ENCODE measurements at places on chromosomes 4 and X. TPM values are rescaled to one million over a fixed set of nuclear protein-coding genes. Genes with fewer than 3 reads are reported as not detected.

UXT gene
- 187 TPM for total RNA-seq

LRAT gene
- total RNA-seq = not detected

TEX11 gene
- not detected for total RNA-seq

ETDB gene
- not detected for total RNA-seq

RIBC1 gene
- total RNA-seq = 0.53 TPM

PNMA6A gene
- 3.7 TPM for total RNA-seq

SSX7 gene
- not detected for total RNA-seq

SORCS2 gene
- 3.4 TPM for total RNA-seq

PPP4R3C gene
- total RNA-seq = not detected

ADH6 gene
- total RNA-seq = not detected

TMEM131L gene
- total RNA-seq = 6.1 TPM

PABPC1L2A gene
- not detected for total RNA-seq

ZAR1 gene
- 0.12 TPM for total RNA-seq

SPOCK3 gene
- total RNA-seq = 0.12 TPM

TBX22 gene
- not detected for total RNA-seq

VCX2 gene
- total RNA-seq = not detected

MAGEE2 gene
- not detected for total RNA-seq

PPBP gene
- total RNA-seq = 0.21 TPM

RTL3 gene
- total RNA-seq = 0.07 TPM

RGN gene
- not detected for total RNA-seq

STOX2 gene
- 2.1 TPM for total RNA-seq

Data from A549 treated with Mapracorat at 1 μM for 4 hours (cell line).